SHP77 treated with DMSO at 0.1 percent for 48 hours (cell line): ENCODE measurements at places on chromosomes 1 and 21.

DNA sequence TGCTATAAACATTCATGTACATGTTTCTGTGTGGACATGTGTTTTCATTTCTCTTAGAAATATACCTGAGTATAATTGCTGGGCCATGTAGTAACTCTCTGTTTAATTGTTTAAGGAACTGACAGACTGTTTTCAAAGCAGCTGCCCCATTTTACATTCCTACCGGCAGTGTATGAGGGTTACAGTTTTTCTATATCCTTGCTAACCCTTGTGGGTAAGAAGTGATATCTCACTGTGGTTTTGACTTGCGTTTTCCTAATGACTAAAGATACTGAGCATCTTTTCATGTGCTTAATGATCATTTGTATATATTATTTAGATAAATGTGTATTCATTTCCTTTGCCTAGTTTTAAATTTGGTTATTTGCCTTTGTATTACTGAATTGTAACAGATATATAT is 81.7 kb downstream of the DNM3 start:
- DNase-seq, result no peak

GRCh38 chr1:223617323-223618070 is 48.0 kb downstream of the CAPN8 start:
- no peak for DNase-seq

DNA sequence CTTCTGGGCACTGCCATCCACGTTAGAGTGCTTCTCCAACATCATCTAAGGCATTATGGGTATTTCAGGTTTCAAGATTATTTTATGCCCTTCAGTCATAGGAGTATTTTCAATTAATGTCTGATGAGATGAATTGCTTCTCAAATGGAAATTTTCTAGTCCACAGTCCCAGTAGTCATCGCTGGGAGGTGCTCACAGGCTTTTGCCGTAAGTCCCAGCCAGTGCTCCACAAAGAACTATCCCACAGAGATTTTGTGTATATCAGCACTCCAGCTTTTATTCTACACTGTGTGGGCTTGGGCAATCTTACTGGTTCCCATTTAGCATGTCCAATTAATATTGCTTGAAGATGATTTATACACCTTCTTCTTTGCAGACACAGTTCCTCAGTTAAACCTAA is 61.0 kb downstream of the SMYD2 start:
- no peak for DNase-seq

GRCh38 chr1:15962176-15962575 is 13.7 kb downstream of the ZBTB17 start:
- DNase-seq, result no peak

DNA sequence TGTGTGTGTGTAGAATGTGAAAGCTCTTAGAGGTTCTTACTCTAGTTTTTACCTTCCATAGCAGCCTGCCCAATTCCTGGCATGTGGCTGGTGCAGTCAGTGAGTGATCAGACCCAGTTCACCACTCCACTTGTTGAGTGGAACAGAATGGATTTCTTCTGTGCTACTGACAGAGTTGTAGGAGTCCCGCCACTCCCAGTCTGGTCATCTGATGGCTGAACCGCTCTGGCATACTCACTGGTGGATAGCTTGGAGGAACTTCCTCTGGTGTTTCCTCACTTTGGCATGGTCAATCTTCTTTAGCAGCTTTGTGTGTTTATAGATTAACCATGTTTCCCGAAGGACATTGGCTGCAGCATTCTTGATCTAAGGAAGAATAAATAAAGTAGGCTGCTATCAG is 106.7 kb upstream of the ADAR start:
- no peak for DNase-seq
